ENCODE measurements at places on chromosomes 2 and 18.

- no peak for DNase-seq
These were observed 128.2 kb upstream of the GLI2 start for GRCh38 chr2:120607506-120607905.

GRCh38 chr2:39335930-39336329, 92.2 kb upstream of the CDKL4 start:
- DNase-seq: no peak

GRCh38 chr2:45681675-45682074, 30.2 kb downstream of the PRKCE start:
- DNase-seq: no peak

DNA sequence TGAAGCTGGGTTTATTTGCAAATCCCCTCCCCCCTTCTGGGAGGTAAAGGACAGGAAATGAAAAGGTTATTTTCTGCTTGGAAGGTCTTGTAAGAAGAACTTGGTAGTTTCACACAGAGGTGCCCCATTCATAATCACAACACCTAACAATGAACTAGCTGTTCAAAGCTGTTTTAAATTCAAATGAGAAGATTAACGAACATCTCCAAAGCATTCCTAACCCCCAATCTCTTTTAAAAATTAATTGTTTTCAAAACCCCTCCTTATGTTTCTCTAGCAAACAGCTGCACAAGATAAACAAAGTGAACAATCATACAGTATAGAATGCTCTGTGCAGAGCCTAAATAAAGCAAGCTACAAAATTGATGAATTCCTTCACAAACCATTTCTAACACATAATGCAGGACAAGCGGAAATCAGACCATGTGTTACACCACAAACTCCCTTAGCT, 271.4 kb downstream of the SATB2 start:
- DNase-seq: no peak

- no peak for DNase-seq
These were observed 662.7 kb upstream of the HS6ST1 start for GRCh38 chr2:128981353-128981752.

- DNase-seq: no peak
These were observed 42.8 kb downstream of the RAMP1 start for GRCh38 chr2:237901932-237902850.

- DNase-seq: no peak
These were observed 26.6 kb upstream of the CATIP start for GRCh38 chr2:218329826-218330593.

GRCh38 chr2:18440141-18440661, 120.3 kb downstream of the RDH14 start:
- no peak for DNase-seq

- no peak for DNase-seq
These were observed 594 bp downstream of the ITM2C start for GRCh38 chr2:230865307-230865765.

GRCh38 chr2:109193807-109194619, 65.0 kb downstream of the SH3RF3 start:
- DNase-seq: no peak

DNA sequence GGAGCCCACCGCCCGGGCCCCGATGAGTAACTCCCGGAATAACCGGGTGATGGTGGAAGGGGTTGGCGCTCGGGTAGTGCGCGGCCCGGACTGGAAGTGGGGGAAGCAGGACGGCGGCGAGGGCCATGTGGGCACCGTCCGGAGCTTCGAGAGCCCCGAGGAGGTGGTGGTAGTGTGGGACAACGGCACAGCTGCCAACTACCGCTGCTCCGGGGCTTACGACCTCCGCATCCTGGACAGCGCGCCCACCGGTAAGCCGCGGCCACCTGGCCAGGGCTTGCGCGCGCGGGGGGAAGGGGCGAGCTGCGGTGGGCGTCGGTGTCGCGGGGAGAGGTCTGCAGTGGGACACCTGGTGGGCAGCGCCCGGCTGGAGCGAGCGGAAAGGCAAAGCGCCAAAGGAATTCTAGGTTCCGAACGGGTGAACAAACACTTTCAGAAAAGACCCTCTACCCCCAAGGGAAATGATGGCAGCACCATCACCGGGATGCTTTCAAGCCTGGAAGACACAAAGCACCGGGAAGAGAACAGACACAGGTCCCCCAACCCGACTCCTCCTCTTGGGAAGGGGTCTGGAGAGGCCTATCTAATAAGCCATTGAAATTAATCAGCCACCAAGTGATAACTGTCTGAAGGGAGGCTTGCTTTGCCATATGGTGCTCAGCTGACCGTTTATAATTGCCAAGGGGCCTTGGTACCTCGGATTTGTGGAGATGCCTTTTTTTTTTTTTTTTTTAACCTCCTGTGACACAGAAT, 1.1 kb downstream of the MIB1 start:
- DNase-seq: no peak

DNA sequence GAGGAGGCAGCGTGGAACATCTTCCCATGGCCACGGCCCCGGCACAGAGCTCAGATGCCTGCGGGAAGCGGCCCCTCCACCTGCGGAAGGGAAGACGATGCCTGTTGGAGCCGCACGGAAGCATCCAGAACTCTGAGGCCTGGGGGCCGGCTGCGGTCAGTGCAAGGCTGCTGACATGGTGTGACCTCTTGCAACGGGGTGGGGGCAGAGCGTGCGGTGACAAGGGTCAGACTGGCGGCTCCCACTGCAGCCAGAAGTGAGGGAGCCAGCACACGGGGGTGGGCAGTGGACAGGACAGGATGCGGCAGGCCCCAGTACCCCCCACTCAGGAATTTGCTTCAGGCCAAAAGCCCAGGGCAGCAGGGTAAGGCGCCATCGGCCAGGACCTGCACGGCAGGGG, 48.8 kb downstream of the SLC66A2 start:
- DNase-seq: no peak

GRCh38 chr2:86280191-86280667, 57.2 kb downstream of the REEP1 start:
- DNase-seq: no peak

GRCh38 chr18:907885-908757, 3.5 kb downstream of the ADCYAP1 start:
- DNase-seq: no peak

DNA sequence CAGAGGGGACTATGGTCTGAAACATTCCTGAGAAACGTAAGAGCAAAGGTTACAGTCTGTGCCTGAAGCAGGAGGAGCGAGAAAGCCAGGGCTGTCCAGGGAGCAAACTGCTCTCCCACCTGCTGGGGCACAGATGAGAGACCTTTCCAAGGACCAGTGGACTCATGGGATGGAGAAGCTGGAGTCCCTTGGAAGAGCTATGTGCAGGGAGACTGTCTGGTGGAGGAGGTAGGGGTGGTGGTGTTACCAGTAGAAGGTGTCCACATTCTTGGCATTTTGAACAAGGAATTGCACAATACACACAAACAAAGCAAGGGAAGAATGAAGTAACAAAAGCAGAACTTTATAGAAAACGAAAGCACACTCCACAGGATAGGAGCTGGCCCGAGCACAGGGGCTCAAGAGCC, 97.9 kb upstream of the CYRIA start:
- DNase-seq: no peak

- no peak for DNase-seq
These were observed 108.5 kb downstream of the CDCA7 start for GRCh38 chr2:173462892-173463840.

DNA sequence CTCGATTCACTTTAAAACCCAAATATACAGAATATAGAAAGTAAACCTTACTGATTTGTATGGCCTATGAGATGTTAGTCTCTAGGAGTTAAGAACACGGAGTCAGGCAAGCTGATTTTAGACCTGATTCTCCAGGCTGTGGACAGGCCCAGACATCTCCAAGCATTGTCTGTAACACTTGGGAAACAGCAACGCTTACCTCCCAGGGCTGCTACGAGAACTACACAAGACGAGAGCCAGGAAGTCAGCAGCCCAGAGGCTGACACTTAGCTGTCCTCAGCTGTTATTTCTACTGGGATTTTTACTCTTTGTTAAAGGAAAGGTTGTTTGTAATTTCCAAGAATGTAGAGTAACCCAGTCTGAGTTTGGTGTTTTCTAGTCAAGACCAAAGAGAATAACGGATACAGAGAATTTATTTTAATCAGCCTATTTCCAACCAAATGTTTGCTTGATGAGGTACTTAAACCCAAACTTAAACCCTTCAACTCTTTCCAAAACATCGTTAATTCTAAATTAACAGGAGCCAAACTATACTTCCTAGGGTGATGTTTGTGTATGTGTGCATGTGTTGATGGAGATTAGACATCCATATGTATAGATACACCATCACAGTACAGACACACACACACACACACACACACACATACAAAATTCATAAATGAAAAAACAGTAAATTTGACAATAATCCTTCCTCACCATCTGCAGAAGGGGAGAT, 123.4 kb downstream of the LAMA1 start:
- DNase-seq: no peak

GRCh38 chr2:158486970-158487325, 30.2 kb downstream of the PKP4 start:
- no peak for DNase-seq

All from stimulated activated naive CD4-positive, alpha-beta T cell treated with Interleukin-2 at 50 U/mL for 16 hours (primary cell).